HCEC 1CT (cell line): ENCODE measurements at places on chromosomes 3 and 15.
A peak's percentile ranks its signal among the peaks of the same experiment; 100 is the strongest.

DNA sequence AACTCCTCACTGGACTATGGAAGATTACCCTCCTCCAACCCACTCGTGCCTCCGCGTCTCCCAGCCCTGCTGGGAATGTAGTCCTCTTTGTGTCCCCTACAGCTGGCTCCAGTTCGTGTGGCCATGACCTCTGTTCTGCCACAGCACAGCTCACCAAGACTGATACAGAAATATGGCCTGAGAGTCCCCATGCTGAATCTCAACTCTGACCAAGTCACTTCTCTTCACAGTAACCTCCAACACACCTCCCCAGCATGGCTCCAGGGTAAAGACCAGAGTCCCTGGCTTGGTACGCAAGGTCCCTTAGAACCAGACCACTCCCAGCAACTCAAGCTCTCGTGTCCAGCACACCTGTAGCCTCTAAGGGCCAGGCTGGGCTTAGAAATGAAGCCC lies 2.3 kb upstream of the COL7A1 start:
- DNase-seq: no peak

DNA sequence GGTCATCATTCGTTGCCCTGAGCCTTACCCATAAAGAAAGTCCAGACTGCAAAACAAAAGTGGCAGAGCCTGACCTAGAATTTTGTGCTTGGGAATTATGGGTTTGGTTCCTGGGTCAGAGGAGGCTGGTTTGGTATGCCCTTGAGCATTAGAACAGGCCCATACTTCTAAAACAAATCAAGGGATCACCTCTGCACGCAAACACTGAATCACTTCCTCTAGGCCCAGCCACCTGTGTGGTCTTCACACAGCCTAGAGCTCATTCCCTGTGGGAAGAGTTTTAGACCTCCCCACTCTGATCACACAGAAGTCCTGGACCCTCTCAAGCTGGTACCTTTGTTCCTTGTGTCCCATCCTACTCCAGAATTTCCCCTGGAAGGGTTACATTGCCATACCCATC lies 59.4 kb downstream of the B3GNT5 start:
- DNase-seq: no peak

DNA sequence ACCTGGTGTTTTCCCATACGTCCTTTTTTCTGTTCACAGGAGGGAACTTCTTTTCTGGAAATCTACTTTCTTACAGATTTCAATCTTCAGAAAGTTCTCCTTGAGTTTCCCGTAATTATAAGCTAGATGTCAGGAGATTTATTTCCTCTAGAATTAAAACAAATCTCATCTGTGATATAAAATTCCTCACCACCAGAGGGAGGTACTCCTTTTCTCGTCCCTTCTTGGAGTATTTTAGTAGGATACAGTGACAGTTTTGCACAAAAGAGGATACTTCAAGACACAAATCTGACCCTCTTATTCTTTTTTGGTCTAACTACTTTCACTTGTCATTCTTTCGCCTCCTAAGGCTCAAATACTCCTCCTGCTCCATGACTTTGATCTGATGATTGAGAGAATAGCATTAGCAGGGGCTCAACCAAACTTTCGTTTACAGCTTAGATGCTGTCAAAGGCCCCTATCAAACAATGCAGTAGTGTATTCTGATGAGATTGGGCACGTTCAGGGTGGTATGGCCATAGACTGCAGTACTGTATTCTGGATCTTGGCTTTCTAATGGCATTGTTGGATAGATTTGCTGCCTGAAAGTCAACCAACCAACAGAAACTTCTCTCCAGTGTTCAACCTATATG lies 38.0 kb downstream of the TMEM41A start:
- DNase-seq: peak; percentile 4

GRCh38 chr3:181725131-181725731 lies 13.5 kb downstream of the SOX2 start:
- no peak for DNase-seq

DNA sequence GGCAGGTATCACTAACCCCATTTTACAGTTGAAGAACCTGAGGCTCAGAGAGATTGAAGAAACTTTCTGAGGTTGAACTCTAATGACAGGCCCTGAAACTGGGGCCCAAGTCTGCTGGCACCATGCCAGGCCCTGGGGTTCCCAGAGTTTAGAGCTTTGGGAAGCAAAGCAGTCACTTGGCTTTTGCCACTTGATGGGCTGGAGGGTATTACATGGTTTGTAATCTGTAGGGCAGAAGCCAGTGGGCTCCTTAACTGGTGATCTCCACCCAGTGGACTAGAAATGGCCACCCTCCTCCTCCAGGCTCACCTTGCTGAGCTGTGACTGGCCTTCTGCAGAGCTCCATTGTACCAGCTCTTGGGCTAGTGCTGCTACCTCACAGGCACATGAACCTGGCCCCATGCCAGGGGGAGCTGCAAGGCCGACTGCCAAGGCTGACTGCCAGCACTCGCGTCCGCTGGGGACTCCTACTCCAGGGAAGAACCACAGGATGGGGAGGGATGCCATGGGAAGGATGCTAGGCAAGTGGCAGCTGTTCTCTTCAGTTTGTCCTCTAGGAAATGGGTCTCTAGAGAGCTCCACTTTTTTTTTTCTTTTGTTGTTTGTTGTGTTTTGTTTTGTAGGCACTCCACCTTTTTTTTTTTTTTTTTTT lies 104.8 kb downstream of the ETFA start:
- DNase-seq: no peak

- peak; percentile 66 for DNase-seq
Measured at GRCh38 chr3:172065527-172065926, 26.1 kb downstream of the FNDC3B start.

DNA sequence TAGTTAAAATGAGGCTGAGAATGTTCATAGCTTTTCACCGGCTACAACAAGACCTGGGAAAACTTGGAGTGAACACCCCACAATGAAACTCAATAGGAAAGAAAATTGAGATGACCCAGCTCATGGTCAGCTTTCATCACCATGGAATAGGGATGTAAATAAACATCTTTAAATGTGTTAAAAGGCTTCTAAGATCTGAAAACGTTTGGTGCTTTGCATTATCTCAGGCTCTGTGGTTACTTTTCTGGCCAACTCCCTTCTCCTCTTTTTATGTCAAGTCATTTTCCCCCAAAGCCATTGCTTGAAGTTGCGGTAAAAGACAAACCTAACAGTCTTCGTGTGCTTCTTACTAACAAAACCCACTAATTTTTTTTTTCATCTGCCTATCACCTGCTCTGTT lies 195.8 kb downstream of the MECOM start:
- DNase-seq: no peak

- no peak for DNase-seq
Measured at GRCh38 chr3:21067031-21067813, 683.8 kb downstream of the ZNF385D start.

DNA sequence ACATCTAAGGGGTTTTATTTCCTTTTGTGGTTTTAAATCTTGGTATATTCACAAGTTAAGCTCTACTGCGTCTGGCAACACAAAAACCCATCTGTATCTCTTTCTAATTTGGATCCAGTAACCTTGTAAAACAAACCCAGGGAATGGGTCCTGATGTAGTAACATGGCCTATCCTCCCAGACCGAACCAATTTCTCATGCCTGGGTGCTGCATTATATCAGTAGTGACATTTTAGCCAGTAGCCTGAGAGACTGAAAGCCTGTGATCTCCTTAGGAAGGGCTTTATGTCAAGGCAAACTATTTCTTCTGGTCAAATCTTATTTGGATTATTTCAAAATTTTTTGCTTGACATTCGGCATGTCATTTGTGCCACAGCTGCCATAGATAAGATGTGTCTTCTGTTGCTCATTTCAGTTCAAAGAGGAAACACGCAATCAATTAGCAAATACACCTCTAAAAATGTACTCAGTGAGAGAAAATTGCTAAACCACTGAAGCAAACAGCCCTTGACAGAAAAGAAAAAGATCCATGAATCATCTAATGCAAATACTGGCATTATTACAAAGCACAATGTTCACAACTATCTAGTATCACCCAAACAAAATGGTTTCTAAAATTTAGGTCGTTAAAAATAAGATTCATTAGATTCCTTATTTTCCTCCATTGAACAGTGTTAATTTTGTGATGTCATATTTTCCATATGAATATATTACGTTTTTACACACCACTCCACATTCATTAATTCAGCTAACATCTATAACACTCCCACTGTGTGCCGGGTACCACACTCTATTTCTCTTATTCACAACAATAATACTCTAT lies 4.0 kb downstream of the NPTN start:
- peak; percentile 56 for DNase-seq

GRCh38 chr3:160454995-160455394 lies 5.4 kb upstream of the TRIM59 start:
- no peak for DNase-seq

DNA sequence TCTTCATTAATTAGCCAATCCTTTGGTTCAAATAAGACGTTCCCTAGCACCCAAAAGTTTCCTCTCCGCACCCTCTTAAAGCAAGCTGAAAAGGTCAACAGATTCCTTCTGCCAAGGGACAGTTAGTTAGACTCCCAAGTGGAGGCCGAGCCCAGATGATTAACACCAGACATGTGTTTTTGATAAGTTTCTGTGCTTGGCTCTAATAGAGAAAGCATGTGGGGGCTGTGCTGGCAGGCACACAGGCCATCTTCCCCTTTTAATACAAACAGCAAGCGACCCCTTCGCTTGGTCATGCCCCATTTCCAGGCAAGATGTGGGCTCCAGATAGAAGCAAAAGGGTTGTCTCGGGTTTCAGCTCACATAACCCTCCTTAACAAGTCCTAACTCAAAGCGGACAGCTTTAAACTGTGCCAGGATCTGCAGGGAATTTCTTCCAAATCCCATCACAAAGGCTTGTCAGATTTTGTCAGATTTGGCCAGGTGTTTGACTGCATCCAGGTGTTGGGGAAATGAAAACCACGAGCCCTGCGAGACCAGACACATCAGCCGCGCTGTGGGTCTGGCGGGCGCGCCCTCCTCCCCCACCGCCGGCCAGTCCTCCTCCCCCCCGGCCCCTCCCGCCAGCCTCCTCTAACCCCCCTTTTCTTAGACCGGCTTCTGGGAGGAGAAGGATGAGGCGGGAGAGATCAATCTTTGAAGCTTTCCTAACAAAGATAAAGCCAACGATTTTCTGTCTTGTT lies 3.3 kb downstream of the HES1 start:
- DNase-seq: peak; percentile 51

DNA sequence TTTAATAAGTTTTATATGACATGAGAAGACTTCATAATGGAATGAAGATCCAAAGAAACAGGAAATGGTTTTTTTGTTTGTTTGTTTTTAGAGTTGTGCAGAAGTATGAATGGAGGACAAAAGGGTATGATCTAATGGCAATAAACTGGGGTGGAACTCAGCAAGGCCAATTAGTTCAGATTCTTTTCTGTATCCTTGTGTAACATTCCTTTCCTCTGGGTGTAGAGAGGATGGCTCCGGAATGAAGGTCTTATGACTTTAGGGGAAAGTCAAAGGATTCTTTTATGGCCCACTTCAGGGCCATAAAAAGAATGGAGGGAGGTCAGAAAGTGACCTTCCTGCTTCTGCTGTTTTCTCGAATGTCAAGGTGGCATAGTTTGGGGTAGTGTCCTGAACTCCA lies 152.6 kb downstream of the DPH6 start:
- peak; percentile 19 for DNase-seq
